Motor neuron (in vitro differentiated cells): ENCODE measurements at places on chromosomes 3 and 15. TPM values are rescaled to one million over a fixed set of nuclear protein-coding genes. Genes with fewer than 3 reads are reported as not detected.

The GPR176 gene
- total RNA-seq: 15.2 and 15.8 TPM in 2 replicates

The LRRC2 gene
- total RNA-seq: 1.9 TPM in 2 replicates

The SLC9C1 gene
- total RNA-seq: 0.27 and 0.35 TPM in 2 replicates

The PP2D1 gene
- total RNA-seq: 0.89 and 1.1 TPM in 2 replicates

The NIPA2 gene
- total RNA-seq: 25.3 and 25.9 TPM in 2 replicates
